ENCODE measurements at places on chromosomes 4 and X.

GRCh38 chrX:105865709-105866108 lies 43.4 kb downstream of the NRK start:
- no peak for DNase-seq

DNA sequence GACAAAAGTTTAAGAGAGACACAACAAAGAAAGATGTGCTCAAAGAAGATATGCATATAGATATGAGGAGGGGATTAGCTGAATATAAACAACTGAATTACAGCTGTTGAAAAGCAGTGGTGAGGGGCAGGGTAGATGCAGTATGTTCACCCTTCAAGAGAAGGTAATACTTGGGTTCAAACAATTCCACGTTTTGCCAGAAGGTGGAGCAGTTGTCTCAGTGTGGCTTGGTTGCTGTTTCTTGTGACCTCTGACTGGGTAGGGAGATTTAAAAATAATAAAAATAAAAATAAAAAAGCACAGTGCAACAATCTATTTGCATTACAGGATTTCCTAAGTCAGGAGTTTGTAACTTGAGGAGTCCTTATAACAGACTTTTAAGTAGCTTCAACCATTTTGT lies 23.3 kb downstream of the PHOX2B start:
- DNase-seq = no peak

DNA sequence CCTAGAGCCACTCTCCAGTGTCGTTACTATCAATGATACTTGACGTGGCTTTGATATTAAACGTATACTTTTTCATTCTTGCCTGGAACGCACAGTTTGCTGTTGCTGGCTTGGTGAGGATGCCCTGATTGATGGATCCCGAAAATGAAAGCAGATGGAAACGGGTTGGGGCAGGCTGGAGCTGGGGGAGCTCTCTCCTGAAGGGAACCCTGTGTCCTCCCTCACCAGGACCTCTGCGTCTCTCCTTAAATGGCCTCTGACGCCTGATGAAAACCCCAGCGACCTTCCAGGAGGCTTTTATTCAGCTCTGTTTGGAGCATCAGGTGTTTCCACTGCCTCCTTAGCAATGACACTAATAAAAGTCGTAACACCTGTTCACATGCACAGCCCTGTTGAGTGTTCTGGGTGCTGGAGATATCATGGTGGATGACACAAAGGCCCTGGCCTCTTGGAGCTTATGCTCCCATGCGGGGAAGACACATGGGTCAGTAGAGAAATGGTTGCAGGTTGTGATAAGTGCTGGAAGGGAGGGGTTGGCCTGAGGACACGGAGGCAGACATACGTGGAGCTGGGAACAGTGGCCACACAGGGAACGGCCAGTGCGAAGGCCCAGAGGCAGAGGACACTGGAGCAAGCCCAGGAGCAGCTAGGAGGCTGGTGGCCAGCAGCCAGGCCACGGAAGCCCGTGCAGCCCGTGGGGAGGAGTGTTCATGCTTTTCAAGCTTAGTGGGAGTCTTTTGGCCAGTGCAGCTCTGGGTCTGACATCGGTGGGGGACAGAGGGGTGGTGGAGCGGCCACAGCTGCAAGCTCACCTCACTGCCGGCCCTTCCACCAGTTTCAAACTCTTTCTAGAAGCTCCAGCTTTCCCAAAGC lies 7.5 kb downstream of the MSANTD1 start:
- no peak for DNase-seq

DNA sequence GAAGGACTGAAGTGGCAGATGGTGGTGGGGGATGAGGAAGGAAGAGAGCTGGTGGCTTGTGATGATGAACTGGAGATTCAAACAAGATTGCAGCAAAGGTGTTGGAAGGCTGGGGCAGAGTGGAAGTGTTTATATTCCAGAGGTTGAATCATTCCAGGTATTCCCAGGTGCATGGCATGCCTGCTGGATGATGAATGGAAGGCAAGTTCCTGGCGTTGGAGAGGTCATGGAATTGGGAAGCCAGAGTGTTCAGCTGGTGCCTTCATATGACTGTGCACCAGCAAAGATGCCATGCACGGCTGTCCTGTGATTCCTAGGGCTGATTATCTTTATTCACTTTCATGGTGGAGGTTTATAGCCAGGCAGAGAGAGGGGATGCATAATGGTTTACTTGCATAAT lies 135.8 kb upstream of the PUDP start:
- DNase-seq = no peak

GRCh38 chrX:30971774-30972603 lies 82.9 kb upstream of the TAB3 start:
- DNase-seq = peak; percentile 1

DNA sequence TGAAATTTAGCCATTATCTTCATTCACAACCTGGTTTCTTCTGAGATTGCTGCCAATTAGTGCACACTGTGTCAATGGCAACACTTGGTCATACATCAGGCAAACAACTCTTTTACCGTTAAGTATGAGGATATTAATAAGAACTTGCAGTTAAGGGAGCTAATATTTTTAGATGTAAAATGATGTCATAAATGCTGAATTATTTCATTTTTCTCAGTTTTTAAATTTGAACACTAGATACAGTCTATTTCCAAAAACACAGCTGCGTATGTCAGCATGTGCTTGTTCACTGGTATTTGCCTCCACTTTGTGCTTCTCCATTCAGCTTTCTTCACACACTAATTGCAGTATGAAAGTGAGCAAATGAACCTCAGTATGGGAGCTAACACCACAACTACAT lies 1.6 kb downstream of the KLHL13 start:
- no peak for DNase-seq

- DNase-seq = no peak
Measured at GRCh38 chr4:128940971-128941370, 131.5 kb downstream of the JADE1 start.

- no peak for DNase-seq
Measured at GRCh38 chr4:123215536-123215935, 181.1 kb upstream of the SPRY1 start.

GRCh38 chrX:11438767-11439166 lies 145.6 kb downstream of the AMELX start:
- DNase-seq = no peak

DNA sequence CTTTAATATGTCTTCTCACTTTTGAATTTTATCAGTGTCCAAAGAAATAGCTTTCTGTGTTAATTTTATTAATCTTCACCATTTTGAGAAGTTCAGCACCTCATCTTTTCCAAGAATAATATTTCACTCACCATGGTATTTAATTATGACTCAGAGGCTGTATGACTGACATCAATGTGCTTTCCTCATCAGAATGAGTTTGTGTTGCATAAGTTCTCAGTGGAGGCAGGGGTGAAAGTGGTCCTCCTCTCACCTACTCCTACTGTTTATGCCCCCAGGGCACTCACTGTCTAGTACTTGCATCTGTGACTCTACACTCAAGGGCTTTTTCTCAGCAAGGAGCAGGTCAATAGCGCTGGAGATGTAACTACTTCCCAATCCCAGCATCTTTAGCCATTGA lies 905.3 kb upstream of the INTU start:
- DNase-seq = no peak

GRCh38 chrX:17990532-17990931 lies 129.4 kb upstream of the RAI2 start:
- no peak for DNase-seq

DNA sequence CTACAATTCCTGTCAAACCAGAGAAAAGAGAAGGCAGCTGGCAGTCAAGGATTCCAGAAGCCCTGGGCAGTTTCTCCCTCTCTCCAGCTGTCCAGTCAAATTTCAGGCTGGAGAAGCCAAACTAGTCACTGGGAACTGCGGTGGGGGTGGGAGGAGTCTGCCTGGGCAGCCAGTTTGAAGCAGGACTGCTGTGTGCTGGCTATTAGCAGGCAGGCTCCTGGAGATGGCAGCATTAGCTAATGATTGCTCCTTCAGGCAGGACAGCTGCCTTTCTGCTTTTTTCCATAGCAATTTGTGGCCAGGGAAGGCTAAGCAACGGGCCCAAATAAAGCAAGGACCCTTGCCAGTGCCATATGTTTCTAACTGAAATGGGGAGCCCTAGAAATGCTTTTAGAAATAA lies 44.7 kb upstream of the FGF13 start:
- DNase-seq = no peak

DNA sequence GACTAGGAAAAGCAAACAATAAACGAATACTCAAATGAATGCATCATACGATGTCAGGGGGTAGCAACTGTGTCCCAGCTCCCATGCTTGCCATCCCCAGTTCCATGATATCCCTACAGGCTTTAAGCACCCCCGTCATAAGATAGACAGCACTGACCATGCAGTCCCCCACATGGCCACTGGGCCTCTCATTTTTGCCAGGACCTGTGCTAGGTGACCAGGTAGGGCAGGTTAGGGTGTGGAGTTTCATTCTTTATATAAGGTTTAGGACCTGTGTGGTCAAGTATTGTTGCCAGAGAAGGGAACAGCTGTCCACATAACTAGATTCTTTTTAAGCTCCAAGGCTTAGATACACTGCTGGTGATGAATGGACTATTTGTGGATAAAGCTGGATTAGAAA lies 9.7 kb downstream of the PPEF2 start:
- DNase-seq = no peak

- no peak for DNase-seq
Measured at GRCh38 chrX:40617566-40617965, 5.7 kb upstream of the MPC1L start.

DNA sequence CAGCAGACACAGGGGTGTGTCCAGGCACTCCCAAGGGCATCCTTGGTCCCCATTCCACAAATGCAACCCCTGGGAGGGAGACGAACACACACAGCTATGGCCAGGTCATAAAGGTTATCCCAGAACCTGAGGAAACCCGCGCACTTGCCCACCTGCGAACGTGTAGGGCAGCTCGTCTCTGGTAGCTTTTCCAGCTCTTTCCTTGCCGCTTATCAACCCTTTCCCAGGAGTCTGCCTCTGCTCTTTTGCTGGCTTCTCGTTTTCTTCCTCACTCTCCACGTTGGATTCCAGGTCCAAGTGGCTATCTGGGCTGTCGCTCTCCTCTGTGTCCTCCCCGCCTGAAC lies 13.5 kb downstream of the NOP14 start:
- DNase-seq = no peak

DNA sequence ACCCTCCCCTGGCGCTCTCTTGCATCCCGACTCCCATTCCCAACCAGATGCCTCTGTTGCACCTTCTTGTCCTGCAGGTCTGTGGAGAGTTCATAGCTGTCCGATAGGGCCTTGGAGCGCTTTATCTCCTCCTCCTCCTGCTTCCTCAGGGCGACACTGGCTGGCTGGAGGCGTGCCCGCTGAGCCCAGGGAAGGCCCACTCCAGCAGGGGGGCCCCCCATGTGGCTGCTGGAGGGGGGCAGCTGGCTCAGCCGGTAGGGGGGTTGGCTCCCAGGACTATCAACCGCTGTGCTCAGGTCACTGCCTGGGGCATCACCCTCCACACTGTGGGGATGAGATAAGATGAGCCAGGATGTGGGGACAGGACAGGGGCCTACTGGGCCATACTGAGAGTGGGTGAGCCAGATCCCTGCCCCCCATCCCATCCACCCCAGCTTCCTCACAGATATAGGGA lies 25.6 kb downstream of the IQSEC2 start:
- no peak for DNase-seq

- no peak for DNase-seq
Measured at GRCh38 chr4:8871417-8872401, at the start of gene HMX1. Gene HMX1 (minus strand): TSS chr4:8871839. CDS start chr4:8871614, 225 bp downstream.

DNA sequence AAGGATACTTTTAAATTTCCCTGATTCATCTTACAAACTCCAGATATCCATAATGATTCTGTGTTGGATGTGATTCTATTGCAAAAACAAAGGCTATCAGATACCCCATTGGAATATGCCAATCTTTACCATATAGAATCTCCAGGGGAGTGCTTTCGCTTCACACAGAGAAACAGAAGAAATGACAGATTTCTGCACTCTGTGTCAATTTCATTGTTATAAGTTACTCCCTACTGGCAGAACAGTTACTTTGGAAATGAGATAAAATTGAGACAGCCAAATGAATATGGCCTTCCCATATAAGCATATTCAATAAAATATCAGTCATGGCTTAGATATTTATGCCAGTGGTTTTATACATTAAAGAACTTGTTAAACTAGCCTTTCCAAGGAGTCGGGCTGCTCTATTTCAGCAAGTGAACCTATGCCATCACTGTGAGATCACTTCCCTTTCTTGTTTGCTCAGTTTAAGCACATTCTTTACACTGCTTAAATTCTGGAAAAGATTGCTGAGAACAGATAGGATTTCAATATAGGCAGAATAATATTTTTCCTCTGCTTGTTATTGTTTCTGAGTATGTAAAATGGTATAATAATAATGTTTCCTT lies 127.5 kb upstream of the ANXA10 start:
- no peak for DNase-seq

GRCh38 chr4:11743236-11743635 lies 314.5 kb upstream of the HS3ST1 start:
- no peak for DNase-seq

DNA sequence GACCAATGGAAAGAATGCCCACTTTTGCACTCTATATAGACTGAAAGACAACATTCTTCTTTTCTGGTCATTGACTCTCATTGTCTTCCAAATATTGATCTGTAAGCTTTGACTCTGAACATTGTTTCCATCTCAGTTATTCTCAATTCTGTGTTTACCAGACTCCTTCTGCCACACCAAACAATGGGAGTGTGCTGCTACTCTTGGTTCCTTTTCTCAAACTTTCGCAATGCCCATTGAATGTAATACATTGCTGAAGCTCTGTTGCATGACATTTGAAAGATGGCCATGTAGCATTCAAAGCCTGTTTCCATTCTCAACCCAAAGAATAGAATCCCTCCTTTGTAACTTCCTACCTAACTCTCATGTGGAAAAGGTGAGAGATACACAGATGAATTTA lies 136.2 kb downstream of the BTC start:
- DNase-seq = no peak

GRCh38 chr4:7761312-7761711 lies 178.3 kb downstream of the AFAP1 start:
- no peak for DNase-seq

DNA sequence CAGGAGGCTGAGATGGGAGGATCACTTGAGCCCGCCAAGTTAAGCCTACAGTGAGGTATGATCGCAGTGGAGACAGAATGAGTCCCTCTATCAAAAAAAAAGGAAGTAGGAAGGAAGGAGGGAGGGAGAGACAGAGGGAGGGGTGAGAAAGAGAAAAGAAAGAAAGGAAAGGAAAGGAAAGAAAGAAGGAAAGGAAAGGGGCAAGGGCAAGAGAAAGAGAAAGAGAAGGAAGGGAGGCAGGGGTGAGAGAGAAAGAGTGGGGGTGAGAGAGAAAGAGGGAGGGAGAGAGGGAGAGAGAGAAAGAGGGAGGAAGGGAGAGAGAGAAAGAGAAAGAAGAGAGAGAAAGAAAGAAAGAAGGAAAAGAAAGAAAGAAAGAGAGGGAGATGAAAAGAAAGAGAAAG lies 13.2 kb downstream of the ELF2 start:
- DNase-seq = no peak

GRCh38 chr4:169351872-169352271 lies 81.1 kb upstream of the SH3RF1 start:
- DNase-seq = no peak

- DNase-seq = no peak
Measured at GRCh38 chrX:138885886-138886285, 174.4 kb upstream of the FGF13 start.

- no peak for DNase-seq
Measured at GRCh38 chr4:47786958-47787370, 50.9 kb downstream of the CORIN start.

Data from stimulated activated CD4-positive, alpha-beta T cell treated with anti-CD3 and anti-CD28 coated beads, Interleukin-12 subunit alpha, Interleukin-12 subunit beta, amount 100 ng/mL, for 48 hours (primary cell).